Immature natural killer cell (primary cell): ENCODE measurements at places on chromosomes 6 and 20.

DNA sequence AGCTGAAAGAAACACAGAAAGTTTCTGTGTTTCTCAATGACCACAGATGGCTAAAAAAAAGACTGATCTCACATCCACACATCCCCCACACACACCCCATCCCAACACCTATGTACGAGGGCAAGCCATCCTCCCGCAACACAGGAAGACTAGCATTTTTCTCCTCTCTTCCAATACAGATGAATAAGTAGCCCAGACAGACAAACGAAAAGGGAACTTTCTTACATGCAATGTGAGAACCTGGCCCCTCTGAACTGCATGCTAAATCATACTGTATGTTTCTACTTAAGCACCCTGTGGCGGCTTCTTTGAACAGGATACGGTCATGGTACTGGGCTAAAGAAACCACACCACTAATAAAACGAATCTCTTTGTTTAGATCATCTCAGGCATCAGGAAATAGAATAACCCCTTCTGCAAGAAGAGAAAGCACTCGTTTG lies 116.2 kb downstream of the GMDS start:
- peak; percentile 19 for DNase-seq

- DNase-seq: no peak
Measured at GRCh38 chr6:121187200-121187832, 147.0 kb downstream of the TBC1D32 start.

- DNase-seq: no peak
Measured at GRCh38 chr6:112190164-112190563, 64.2 kb downstream of the LAMA4 start.

GRCh38 chr6:107244742-107245480 lies 129.6 kb upstream of the BEND3 start:
- DNase-seq: no peak

DNA sequence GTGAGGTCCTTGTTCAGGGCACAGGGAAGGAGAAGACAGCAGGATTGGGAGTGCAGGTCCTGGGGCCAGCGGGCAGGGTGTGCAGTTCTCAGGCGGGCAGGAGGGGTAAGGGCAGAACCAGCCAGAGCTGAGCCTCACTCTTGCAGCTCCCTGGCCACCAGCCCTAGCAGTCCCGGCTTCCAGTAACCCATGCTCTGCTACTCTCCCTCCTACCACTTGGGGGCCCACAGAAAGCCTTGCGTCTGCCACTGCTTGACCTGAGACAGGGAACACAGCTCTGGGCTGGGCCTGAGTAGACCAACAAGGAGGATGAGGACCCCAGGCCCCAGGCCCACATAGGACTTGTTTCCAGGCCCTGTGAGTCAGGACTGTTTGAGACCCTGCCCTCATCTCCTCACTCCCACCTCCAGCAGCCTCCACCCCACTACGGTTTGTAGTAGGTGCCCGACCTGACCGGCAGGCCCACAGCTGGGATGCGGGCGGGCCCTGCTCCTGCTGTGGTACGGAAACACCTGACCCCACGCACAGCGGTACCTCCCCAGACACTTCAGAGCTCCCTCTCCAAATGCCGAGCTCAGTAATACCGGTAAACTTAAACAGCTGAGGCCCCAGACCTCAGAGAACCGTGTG lies 39.2 kb downstream of the KCNK5 start:
- no peak for DNase-seq

DNA sequence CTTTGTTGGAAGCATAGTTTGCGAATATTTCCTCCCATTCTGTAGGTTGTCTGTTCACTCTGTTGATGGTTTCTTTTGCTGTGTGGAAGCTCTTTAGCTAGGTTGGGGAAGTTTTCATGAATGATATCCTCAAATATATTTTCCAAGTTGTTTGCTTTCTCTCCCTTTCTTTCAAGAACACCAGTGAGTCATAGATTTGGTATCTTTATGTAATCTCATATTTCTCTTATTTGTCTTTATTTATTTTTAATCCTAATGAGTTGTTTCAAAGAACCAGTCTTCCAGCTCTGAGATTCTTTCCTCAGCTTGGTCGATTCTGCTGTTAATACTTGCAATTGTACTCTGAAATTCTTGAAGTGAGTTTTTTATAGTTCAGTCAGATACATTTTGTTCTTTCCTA lies 628.0 kb upstream of the ID4 start:
- DNase-seq: no peak

GRCh38 chr6:145252737-145253136 lies 482.6 kb downstream of the EPM2A start:
- DNase-seq: no peak

DNA sequence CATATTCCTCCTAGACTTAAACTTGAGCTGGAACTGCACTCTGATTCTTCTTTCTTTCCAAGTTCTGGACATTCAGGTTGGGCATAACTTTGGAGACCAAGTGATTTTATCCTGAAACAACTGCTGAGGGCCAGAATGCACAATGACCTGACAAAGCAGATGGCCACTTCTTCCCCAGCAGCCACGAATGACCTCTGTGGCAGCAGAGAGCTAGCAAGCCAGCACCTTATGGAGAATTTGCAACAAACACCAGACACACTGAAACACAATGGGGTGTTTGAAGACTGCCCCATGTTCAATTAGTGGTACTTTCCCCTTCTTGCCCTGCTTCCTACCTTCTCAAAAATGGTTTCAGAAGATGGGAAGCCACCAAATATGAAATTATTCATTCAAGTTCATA lies 4.2 kb upstream of the TENT5A start:
- no peak for DNase-seq

DNA sequence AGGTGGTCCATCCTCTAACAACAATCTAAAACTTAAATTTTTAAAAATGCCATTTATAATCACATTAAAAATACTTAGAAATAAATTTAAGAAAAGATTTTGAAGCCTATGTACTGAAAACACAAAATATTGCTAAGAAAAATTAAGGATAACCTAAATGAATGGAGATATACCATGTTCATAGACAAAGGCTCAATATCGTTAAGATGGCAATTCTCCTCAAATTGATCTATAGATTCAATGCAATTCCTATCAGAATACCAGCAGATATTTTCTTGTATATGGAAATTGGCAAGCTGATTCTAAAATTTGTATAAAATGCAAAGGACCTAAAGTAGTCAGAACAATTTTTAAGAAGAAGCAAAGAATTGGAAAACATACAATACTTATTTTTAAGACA lies 19.7 kb upstream of the UST start:
- DNase-seq: no peak

DNA sequence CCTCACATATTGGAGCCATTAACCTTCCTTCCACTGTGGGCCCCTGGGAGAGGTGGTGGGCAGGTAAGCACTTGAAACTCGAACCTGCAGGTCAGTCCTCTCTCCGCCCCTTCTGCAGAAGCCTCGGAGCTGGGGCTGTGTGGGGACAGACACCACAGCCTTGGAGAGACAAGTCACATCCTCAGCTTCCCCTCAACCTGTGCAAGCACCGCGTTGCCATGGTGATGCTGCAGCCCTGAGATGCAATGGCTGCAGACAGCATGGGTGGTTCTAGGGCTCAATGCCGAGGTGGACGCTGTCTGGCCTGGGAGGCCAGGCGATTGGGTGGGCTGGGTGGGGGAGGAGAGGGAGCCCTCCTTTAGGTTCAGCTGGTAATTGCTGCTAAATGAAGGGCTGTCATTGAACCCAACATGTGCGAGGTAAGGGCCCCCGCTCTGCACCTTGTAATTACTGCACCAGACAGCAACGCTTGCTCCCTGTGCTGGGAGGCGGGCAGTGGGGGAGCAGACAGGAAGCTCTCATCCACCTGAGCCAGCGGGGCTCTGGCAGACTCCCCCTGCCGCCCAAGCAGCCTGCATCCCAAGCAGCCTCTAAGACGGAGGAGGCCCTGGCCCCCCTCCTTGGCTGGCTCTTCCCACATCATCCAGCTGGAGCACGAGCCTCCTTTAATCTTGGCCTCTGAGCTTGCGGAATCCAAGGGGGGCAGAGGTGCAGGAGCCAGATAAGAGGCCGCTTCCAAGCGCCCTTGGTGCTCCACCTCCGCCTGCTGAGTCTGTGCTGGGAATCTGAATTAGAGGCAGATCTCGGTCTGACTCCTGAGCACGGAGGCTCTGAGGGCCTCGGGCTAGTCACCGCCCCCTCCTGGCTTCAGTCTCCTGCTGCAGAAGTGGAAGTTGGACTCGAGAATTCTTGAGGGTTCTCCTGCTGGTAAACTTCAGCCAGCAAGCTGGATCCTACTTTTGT lies 39.8 kb upstream of the CDH22 start:
- DNase-seq: no peak

DNA sequence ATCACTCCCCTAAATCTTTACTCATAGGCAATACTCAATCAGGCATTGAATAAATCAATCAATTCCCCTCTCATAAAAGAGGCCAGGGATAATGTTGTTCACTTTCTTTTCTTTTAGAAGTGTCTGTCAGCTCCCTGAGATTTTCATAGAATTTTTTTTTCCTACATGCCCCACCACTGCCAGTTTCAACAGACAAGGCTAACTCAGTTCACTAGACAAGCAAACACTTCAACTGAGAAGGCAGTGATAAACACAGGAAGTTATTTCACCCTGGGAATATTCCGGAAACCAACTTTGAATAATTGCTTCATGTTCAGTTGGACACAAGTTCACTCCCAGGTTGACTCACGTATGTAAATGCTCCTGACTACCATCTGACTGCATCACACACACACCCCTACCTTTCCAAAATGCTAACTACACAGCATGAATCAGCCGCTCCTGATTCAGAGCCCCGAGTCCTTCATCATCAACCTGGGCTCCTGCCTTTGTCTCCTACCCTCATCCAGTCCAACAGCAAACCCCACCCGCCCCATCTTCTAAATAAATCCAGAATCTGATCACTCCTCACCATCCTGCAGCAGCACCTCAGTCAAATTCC lies 143.9 kb downstream of the BCAS1 start:
- DNase-seq: no peak

GRCh38 chr20:19049514-19049913 lies 162.9 kb upstream of the SLC24A3 start:
- no peak for DNase-seq

DNA sequence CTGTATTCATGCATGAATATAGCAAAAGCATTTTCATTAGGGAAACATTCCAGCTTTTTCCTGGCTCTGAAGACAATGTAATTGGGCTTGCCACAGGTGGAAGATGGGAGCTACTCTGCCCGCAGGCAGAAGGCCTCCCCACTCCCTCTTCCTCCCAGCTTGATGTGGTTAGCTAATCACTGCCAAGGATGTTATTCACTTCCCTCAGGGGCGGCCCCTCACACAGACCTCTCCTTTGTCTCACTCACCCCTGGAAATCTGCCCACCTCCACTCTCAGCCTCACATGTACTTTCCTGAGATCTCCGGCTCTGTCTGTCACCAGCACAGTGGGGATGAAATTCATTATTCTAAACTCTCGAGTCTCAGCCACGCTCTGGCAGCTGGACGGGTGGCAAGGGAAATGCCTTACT lies 100.7 kb downstream of the ANKRD60 start:
- no peak for DNase-seq

DNA sequence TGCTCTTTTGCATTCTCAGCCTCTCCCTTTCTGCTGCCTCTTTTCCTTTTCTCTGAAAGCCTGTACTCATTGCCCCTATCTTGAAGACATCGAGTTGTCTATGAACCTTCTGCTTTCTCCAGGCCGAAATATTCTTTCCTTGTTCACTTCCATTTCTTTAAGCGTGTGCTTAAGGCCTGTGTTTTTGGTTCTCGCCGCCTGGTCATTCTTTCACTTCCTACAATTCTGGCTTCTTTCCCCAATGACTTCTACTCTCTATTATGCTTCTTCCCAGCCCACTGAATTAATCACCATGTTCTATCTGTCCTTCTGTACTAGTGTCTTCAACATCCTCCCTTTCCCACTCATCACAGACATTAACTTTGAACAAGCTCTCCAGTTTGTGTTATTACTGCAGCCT lies 69.6 kb downstream of the C6orf52 start:
- DNase-seq: no peak

DNA sequence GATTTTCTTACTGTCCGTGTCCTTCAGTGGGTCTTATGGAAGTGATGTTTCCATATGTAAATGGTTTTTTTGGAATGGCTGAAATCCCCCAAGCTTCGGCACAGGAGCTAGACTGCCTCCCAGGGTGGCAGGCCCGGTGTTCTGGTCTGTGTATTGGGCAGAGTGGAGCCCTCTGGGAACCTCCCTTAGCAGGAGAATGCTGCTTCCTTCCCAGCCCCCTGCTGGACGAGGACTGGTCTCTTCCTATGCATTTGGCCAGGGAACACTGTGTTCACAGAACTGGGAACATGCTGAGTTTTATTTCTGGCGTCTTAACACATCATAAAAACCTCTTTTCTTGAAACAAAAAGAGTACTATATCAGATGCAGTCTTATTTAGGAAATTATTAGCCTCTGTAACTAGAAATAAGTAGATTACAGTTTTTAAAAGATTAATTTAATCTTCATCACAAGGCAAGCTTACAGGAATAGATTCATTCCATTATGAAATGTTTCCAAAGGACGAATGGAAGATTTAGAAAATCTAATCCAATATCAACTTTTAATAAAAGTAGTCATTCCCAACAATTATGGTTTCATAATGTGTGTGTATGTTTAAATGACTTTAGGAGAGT lies 56.6 kb downstream of the SYTL3 start:
- DNase-seq: no peak

GRCh38 chr6:159252955-159253508 lies 83.8 kb downstream of the FNDC1 start:
- DNase-seq: peak; percentile 2

- DNase-seq: no peak
Measured at GRCh38 chr6:121677571-121677970, 242.1 kb downstream of the GJA1 start.

DNA sequence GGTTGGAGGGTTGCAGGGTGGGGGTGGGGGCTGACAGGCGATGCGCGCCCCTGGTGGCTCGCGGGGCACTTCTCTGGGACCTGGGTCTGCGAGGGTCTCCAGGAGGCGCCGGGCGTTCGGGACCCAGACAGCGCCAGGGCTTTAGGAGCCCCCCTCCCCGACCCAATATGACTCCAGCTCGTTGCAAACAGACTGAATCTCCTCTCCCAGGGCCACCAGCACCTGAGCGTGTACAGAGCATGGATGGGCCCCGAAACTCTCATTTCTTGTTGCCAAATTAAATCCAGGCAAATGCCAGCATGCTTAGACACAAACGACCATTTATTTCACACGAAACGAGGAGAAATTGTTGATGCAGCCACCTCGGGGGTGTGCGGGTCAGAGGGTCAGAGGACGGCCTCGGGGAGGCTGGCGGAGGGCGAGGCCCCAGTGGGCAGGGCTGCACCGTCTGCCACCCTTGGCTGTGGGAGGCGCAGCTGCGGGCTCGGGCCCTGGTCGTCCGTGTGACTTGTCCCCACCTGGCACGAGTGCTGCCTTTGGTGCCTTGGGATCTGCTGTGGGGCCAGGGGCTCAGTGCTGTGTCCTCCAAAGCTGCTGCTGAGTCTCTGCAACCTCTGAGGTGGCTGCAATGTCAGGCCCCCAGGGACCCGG lies 20.9 kb upstream of the GATA5 start:
- DNase-seq: no peak

- no peak for DNase-seq
Measured at GRCh38 chr6:25487012-25487411, 165.0 kb upstream of the SCGN start.

DNA sequence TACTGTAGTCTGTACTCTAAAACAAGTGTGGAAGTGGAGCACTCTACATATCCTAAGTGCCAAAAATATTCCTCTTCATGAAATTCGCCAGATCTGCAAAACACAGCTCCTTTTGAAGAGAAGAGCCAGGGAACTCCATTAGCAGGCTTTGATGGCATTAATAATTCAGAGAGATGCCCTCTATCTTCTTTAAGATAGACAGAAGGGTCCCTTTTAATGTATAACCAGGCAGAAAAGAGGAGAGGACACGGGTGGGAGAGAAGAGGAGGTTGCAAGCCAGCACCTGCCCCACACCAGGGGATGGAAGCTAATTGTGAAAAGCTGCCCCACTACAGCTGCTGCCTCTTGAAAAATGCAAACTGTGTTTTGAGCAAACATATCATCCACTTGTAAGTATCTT lies 3.7 kb upstream of the RFPL4B start:
- no peak for DNase-seq
